SJSA1 (cell line): ENCODE measurements at places on chromosomes 7 and 10.

- H3K4me1 ChIP-seq, result peaks cover 12% of the 10 kb centered on the region
- no peak overlapping the region for H3K27ac ChIP-seq
- DNase-seq, result no peak
- H3K4me3 ChIP-seq, result no peak overlapping the region
- H3K36me3 ChIP-seq, result no peaks in the 10 kb centered on the region
- peaks cover 19% of the 10 kb centered on the region for H3K27me3 ChIP-seq
Measured at GRCh38 chr10:2839081-2839725, 228.1 kb upstream of the PFKP start.

DNA sequence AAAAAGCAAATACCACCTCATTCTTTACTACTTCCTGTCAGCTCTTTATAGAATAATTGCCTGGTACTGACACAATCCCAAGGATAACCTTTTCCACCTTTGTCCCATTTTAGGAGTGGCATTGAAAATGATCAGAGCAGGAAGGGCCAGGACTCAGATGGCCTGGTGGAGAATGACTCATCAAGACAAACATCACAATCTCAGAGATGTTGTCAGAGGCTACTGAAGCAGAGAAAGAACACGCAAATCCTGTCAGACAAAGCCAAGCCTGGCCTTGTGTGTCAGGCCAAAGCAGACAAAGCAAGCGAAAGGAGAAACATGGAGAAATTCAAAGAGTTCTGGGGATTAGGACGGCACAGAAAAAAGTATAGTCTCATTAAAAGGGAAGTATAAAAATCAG lies 40.9 kb downstream of the NSUN6 start:
- H3K27ac ChIP-seq, result peak overlapping the region; percentile 61
- H3K4me3 ChIP-seq, result no peak overlapping the region
- peaks cover 6% of the 10 kb centered on the region for H3K36me3 ChIP-seq
- H3K27me3 ChIP-seq, result no peaks in the 10 kb centered on the region
- peak; percentile 64 for DNase-seq
- H3K4me1 ChIP-seq, result peaks cover 31% of the 10 kb centered on the region

DNA sequence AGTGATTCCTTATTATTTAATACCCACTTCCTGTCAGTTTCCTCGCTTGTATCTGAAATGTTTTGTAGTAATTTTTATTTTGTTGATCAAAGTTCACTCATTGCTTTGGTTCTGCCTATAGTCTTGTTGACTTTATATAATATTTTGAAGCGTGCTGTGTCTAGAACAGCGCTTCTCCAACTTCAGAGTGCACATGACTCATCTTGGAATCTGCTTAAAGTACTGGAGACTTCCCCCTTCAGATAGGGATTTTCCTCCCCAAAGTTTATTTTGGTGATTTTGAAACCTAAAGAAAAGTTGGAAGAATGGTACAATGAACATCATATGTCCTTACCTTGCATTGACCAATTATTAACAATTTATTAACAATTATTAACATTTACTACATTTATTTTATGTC lies 5.8 kb downstream of the COMTD1 start:
- H3K36me3 ChIP-seq, result peaks cover 80% of the 10 kb centered on the region
- no peak for DNase-seq
- H3K27me3 ChIP-seq, result no peaks in the 10 kb centered on the region
- H3K27ac ChIP-seq, result no peak overlapping the region; the same call in 1 of the 2 replicates
- H3K4me3 ChIP-seq, result no peak overlapping the region
- H3K4me1 ChIP-seq, result peaks cover 40% of the 10 kb centered on the region

- no peaks in the 10 kb centered on the region for H3K27me3 ChIP-seq
- no peak for DNase-seq
- peaks cover 21% of the 10 kb centered on the region for H3K36me3 ChIP-seq
- no peak overlapping the region for H3K27ac ChIP-seq
- H3K4me1 ChIP-seq, result peaks cover 10% of the 10 kb centered on the region; the same call in 1 of the 2 replicates
Measured at GRCh38 chr10:121974019-121974534, 940 bp downstream of the NSMCE4A start.

DNA sequence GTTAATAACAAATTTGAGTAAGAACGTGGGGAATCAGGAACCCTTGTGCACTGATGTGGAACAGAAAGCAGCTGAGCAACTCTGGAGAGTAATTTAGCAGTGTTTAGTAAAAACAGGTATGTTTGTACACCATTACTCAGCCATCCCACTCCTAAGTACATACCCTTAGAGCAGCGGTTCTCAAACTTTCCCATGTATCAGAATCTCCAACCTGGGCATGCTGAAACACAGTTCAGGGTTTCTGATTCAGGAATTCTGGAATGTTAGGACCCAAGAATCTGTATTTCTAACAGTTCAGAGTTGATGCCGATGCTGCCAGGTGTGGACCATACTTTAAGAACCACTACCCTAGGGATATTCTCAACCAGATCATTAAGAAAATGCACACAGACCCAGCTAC lies 5.1 kb downstream of the SGMS1 start:
- peaks cover 2% of the 10 kb centered on the region; the same call in 1 of the 2 replicates for H3K36me3 ChIP-seq
- H3K27ac ChIP-seq, result no peak overlapping the region
- no peak for DNase-seq
- no peak overlapping the region for H3K4me3 ChIP-seq
- peaks cover 12% of the 10 kb centered on the region for H3K4me1 ChIP-seq
- H3K27me3 ChIP-seq, result no peaks in the 10 kb centered on the region

DNA sequence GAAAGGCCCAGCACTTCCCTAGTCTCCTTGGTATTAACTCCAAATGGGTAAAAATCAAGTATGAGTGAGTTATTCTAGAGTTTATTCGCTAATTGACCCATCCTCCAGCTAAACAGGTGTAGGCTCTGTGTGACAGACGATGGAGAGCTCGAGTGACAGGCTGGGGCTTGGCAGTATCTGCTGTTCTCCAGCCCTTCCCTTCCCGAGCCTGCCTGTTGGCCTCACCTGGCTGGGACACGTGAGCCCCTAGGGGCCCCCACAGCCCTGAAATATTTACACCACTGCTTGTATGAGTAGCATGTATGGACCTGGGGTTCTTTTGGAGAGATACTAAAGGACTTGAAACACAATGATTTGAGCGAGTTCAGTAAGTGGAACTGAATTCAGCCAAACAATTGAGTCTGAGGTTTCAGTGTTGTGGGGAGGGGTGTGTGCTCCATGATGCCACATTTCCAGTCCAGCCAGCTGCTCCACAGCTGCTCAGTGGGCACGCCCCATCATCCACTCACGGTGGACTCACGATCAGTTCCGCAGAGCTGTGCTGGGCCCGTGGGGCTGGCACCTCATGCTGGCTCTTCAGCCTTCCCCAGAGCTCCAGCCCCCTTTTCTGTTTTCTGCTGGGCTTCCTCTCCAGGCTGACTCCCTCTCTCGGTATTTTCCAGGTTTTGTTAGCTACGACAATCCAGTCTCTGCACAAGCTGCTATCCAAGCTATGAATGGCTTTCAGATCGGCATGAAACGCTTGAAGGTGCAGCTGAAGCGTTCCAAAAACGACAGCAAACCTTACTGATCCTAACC lies 283.0 kb downstream of the USP6NL start:
- H3K36me3 ChIP-seq, result no peaks in the 10 kb centered on the region
- H3K4me3 ChIP-seq, result no peak overlapping the region
- H3K4me1 ChIP-seq, result peaks cover 32% of the 10 kb centered on the region
- no peak for DNase-seq
- no peaks in the 10 kb centered on the region for H3K27me3 ChIP-seq

DNA sequence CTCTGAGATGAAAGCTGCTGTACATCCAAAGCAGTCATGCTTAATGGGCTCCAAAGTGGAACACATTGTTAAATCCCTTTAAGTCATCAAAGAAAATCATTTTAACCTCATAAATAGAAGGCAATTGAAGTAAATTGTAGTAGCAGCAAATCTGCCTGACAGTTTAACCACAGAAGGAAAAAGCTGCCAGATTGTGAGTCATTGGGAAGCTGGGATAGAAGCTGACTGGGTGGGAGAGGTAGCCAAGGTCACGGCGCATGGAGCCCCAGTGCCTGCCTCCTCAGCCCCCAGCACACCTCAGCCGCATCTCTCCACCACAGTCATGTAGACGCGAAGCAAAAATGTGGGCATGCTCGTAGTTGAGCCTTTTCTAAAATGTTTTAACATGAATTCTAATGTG lies 44.0 kb downstream of the TARP start:
- H3K36me3 ChIP-seq, result peaks cover 35% of the 10 kb centered on the region
- no peak for DNase-seq
- no peak overlapping the region for H3K4me3 ChIP-seq

DNA sequence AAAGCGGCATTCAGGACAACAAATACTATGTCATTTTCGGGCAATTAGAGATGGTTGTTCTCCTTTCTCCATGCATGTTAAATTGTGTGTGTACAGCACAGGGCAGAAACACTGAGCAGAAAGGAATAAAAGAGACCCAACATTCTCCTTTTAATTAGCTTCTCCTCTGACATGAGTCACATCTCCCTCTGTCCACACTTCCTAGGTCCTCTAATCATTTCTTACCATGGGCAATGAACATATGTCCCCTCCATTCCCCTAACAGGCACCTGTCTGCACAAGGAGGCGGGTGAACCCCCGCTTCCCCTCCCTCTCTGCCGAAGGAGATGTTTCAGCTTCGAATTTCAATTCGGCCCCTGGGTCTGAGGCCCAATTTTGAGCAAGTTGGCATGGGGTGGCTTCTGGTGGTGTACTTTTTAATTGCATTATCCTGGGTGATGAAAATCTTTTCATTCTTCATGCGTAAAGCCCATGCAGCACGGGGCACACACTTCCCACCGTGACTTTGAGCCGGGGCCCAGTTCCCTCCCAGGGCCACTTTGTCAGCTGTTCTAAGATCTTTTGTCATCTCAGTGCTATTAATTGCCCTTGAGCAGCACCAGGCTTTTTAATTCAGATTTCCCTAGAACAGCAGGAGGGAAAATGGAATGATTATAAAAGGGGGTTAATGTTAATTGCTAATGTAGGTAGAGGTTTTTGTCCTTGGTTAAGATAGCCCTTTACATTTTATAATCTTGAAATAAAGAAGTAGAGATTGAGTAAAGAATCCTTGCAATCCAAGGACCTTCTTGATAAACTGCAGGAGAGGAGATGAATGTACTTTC lies 219.5 kb upstream of the NRP1 start:
- H3K27me3 ChIP-seq, result no peaks in the 10 kb centered on the region
- no peaks in the 10 kb centered on the region for H3K4me1 ChIP-seq
- no peak overlapping the region for H3K27ac ChIP-seq
- no peaks in the 10 kb centered on the region for H3K36me3 ChIP-seq
- no peak for DNase-seq

DNA sequence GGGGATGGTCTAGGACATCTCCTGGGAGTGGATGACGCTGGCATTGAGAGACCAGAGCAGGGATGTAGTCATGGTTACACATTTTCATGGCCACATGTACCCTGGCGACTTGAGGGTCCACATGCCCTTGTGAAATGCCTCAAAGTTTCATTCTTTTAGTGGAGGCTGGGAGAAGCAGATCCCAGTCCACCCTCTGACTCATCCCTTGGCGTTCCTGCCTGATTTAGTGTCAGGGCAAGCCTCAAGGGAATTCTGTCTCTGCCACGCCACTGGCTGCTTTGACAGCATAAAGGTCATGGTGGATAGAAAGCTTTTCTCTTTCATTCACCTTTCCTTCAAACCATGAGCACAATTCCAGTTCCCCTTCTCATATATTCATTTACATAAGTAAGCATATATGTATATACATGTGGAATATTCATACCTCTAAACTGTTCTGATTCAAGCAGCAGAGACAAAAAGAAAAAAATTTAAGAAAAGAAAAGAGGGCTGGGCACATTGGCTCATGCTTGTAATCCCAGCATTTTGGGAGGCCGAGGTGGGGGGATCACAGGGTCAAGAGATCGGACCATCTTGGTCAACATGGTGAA lies 21.8 kb upstream of the KIF5B start:
- no peaks in the 10 kb centered on the region for H3K27me3 ChIP-seq
- DNase-seq, result peak; percentile 77
- no peaks in the 10 kb centered on the region for H3K36me3 ChIP-seq
- no peak overlapping the region for H3K27ac ChIP-seq
- no peak overlapping the region for H3K4me3 ChIP-seq

DNA sequence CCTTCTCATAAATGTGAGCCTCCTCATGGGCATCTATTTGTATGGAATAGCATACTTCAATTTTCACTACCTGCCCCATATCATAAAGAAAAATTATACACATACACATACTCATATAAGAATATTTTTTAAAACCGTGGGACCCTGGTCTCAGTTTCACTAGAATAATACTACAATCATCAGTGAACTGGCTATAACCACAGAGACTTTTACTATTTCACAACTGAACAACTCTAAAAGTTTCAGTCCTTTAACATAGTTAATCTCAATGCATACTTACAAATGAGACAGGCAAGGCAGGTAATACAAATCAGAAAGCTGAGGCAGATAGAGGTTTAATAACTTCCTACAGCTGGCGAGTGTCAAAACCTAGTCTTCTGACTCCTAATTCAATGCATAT lies 83.1 kb downstream of the LRRN3 start:
- H3K4me3 ChIP-seq, result no peak overlapping the region
- no peaks in the 10 kb centered on the region for H3K27me3 ChIP-seq
- no peak overlapping the region for H3K27ac ChIP-seq
- H3K36me3 ChIP-seq, result no peaks in the 10 kb centered on the region

DNA sequence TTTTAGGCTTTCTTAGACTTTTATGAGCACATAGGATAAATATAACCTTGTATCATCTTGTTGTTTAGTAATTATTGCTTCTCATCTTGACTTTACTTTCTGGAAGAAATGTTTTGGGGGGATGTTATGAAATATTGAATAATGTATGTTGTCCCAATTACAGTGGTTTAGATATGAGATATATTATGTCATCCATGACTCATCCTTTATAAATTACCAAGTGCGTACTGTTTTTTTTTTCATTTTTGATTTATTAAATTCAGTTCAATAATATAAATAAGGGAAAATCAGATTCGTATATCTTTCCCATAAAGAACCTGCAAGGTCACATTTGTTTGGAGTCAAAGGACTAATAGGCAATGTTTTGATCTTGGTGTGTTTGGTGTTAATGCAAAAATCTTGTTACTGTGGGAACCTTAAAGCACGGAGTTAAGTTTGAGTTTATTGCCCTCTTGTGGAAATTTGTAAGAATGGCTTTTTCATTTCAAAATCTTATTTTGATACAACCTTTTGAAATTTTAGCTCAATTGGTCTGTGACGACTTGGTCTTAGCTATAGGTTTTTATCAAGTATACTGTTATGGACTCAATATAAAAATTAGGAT lies 108.6 kb downstream of the SRI start:
- H3K27me3 ChIP-seq, result no peaks in the 10 kb centered on the region
- no peaks in the 10 kb centered on the region for H3K4me1 ChIP-seq
- peak; percentile 12 for DNase-seq
- H3K4me3 ChIP-seq, result no peak overlapping the region
- no peaks in the 10 kb centered on the region for H3K36me3 ChIP-seq

DNA sequence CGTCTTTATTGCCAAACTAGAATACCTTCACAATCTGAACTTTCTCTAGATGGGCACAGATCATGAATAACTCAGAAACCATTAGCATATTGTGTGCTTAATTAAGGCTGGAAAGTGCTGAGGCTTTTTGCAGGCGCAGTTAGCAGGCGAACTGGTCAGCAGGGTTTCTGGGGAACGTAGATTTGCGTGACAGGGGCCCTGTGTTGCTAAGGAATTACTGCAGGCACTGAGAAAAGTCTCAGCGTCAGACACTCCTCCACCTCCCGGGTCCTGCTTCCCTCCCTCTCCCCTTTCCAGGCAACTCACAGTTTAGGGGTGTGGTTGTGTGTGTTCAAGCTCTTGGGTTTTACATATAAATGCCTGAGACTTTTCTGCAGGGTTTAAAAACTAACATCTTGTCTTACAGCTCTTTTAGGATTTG lies 2.2 kb downstream of the MAP3K8 start:
- DNase-seq, result peak; percentile 27
- no peak overlapping the region for H3K4me3 ChIP-seq
- H3K36me3 ChIP-seq, result peaks cover 12% of the 10 kb centered on the region; the same call in 1 of the 2 replicates
